ENCODE measurements at places on chromosomes 7 and 10.

DNA sequence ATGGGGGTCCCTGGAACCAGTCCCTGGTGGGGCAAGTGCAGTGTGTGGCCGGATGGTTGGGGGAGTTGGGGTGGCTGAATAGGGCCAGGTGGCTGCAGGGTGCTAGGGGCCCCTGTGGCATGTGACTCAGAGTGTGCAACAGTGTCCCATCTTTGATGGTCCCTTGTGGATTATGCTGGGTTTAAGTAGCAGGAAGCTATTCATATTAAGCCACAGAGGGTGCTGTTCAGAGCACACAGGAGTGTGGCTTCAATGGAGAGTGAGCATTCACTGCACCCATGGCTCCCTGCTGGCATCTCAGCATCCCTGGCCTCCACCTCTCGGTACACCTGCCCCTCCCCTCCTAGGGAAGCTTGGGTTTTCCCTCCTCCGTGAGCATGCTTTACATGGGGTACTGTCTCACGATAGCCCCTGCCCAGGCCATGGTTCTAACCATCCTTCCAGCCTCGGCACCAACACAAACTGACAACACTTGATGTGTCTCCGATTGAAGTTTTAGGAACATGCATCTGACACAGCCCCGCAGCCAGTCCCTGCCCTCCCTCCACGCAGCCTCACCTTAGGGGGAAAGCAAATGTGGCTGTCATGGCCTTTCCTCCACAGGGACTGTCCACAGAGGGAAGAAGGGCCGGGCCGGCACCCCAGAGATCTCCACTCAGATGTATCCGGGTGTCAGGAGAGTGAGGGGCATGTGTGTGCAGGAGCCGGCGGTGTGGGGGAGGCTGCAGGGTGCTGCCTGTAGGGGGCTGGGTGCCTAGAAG is 30.4 kb upstream of the PPIF start:
- DNase-seq: no peak

DNA sequence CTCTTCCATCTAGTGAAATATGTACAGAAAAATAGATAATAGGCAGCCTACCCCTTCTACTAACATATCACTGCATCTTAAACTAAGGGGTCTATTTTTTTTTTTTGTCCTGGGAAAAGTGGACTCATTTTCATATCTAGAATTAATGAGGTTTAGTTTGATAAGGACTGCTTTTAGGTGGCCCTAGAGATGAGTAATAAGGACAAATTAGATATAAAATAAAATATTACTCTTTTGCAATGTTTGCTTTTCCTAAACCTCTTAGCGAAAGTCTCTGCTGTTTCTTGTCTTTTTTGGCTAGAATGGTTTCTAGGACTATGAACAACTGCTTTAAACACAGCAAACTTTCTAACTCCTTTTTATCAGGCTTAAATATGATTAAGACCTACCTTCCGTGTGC is 83.7 kb downstream of the CACNB2 start:
- no peak for DNase-seq

- DNase-seq: no peak
Observed at GRCh38 chr7:42833411-42833810, 78.5 kb downstream of the C7orf25 start.

- no peak for DNase-seq
Observed at GRCh38 chr7:29038463-29038862, 80.3 kb upstream of the TRIL start.

- no peak for DNase-seq
Observed at GRCh38 chr7:127665922-127666321, 13.9 kb downstream of the SND1 start.

Data from astrocyte of the cerebellum (primary cell).